GM10248 (cell line): ENCODE measurements at places on chromosomes 1 and 21.

DNA sequence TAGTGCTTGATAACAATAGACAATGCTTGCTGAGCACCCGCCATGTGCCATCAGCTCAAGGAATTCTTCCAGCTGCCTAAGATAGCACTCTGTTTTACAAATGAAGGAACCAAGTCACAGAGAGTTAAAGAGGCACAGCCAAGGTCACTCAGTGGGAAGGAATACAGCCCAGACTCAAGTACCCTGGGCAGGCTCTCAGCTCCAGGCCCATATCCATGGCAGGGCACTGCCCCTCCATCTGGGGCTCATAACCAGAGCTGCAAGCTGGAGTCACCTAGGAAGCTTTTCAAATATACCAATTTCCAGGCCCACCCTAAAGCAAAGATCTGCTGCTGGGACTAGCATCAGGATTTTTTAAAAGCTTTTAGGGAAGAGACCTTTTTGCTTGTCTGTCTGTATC is 1.6 kb downstream of the CLEC20A start:
- no peak for DNase-seq

- DNase-seq: no peak
These were observed 17.6 kb downstream of the OPTC start for GRCh38 chr1:203511513-203511912.

DNA sequence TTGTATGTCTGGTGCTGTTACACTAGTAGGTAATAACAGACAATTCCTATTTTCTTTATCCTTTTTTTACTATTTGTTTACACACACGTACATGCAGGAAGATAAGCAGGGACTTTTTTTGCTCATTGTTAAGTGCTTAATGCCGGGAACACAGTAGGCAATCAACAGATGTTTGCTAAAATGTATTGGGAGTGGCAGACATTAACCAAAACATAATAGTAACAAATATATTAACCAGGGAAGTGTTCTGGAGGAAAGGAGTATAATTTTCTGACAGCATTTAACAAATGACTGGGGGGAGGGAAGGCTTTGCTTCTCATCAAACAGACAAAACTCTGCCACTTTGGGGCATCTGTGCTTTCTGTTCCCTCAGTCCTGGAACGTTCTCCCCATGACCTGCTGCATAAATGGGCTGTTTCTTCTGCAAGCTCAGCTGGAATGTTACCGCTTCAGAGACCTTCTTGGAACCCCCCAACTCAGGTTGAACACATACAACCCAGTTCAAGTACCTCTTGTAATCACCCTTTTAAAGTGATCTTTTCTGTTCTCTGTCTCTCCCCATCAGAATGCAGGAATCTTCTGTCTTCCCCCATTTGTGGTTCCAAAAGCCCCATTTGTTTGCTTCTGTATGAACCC is 2.1 kb downstream of the CR1L start:
- no peak for DNase-seq

- no peak for DNase-seq
These were observed 20.1 kb downstream of the URB1 start for GRCh38 chr21:32372755-32373154.

GRCh38 chr1:100530880-100531487 is 7.0 kb upstream of the GPR88 start:
- peak; percentile 28 for DNase-seq

GRCh38 chr1:2596530-2597333 is 10.2 kb downstream of the PRXL2B start:
- DNase-seq: no peak

DNA sequence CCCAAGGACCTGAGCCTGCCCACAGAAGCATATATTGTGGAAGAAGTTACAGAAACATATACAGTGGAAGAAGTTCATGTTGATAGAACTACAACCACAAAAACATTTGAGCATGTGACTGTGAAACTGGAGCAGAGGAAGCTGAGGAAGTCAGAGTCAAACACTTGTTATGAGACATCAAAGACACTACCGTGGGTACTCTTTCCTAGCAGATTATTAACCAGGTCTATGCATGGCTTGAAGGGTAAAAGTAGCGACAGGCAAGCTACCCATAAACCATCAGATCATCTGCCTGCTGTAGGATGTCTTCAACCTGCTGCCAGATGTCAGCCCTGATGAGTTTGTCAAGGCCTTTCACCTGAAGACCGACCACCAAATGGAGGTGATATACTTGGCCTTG is 35.8 kb downstream of the IVNS1ABP start:
- DNase-seq: peak; percentile 40

GRCh38 chr1:215243345-215244054 is 161.0 kb downstream of the KCNK2 start:
- no peak for DNase-seq

DNA sequence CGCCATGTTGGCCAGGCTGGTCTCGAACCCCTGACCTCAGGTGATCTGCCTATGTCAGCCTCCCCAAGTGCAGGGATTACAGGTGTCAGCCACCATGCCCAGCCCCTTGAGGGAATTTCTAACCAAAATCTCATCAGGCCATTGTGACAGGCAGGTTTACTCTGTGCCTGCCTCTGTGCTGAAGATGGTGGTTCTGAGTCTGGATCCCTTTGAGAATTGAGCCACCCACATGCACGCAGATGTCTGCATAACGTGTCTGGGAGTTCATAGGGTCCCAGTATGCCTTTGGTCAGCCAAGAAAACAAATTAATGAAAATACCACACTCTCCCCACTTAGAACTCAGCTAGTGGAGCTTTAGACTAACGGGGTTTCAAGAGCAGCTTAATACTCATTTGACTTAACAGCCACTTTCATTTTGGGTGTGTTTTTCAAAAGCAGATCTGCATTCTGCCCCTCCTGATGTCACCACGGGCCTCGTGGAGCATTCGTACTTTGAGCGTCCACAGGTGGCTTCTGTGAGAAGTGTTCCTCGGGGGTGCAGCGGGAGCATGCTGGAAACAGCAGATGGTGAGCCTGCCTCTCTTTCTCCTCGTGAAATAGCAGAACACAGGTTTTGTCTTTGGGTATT is 45.3 kb downstream of the DIP2A start:
- DNase-seq: peak; percentile 59

DNA sequence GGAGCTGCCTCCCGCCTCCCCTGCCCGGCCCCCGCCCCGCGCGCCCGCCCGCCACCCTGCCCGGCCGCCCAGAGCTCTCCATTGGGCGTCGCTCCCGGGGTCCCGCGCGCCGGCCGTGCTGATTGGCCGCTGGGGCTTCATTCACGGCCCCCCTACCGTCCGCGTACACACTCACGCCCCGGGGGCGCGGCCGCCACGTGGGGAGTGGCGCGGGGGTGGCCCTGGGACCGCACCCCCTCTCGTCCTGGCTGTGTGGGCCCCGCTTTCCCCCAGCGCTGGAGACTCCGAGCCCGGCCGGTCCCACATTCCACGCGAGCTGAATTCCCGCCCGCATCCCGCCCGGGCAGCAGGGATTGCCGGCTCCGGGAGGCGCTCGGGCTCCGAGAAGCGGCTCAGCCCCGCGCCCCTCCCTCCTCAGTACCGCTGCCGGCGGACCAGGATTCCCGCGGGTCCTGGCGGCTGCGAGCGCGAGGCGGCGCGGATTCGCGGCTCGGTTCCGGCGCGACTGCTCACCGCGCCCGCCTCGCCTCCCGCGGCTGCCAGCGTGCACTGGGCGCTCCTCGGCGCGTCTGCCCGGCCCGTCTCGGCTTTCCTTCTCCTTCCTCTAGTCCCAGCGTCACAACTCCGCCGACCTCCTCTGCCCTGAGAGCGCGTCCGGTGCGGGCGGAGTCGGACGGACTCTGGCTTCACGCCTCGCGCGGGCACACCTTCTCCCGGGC is 450 bp upstream of the POU3F1 start:
- DNase-seq: peak; percentile 89

GRCh38 chr1:63569068-63569467 is 24.1 kb upstream of the PGM1 start:
- no peak for DNase-seq

DNA sequence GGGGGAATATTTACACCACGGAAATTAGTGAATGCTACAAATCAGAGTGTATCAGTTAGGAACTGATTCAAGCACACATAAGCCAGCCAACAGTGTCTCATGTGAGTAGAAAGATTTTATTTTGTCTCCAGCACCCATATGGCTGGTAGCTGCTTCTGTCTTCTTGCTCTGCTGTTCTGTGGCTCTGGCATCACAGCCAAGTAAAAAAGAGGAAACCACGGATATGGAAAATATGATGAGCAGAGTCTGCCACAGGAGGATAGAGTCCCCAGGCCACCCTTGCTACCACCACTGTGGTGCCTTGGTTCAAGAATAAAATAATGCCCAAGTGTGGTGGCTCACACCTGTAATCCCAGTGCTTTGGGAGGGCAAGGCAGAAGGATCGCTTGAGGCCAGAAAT is 53.6 kb upstream of the SPOCD1 start:
- no peak for DNase-seq

GRCh38 chr1:96688767-96689166 is 32.8 kb upstream of the PTBP2 start:
- no peak for DNase-seq

- no peak for DNase-seq
These were observed 64.3 kb upstream of the COL6A1 start for GRCh38 chr21:45917241-45917640.

GRCh38 chr1:228802386-228803220 is 67.3 kb downstream of the RHOU start:
- DNase-seq: no peak

DNA sequence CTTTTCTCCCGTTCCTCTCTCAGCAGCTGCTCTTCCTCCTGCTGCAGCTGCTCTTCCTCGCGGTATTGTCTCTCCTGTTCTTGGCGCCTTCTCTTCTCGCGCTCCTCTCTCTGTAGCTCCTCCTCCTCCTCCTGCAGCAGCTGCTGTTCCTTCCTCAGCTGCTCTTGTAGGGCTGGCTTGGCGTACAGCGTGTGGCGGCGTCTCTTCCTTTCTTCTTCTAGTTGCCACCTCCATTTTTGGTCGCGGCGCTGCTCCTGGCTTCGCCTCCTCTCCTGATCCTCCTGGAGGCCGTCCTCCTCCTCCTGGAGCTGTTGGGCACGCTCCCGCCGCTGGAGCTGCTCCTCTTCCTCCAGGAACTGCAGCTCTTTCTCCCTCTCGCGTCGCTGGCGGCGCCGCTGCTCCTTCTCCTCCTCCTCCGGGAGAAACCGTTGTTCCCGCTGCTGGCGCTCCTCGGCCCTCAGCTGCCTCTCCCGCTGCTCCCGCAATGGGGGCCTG is 4.8 kb downstream of the TCHH start:
- DNase-seq: no peak

DNA sequence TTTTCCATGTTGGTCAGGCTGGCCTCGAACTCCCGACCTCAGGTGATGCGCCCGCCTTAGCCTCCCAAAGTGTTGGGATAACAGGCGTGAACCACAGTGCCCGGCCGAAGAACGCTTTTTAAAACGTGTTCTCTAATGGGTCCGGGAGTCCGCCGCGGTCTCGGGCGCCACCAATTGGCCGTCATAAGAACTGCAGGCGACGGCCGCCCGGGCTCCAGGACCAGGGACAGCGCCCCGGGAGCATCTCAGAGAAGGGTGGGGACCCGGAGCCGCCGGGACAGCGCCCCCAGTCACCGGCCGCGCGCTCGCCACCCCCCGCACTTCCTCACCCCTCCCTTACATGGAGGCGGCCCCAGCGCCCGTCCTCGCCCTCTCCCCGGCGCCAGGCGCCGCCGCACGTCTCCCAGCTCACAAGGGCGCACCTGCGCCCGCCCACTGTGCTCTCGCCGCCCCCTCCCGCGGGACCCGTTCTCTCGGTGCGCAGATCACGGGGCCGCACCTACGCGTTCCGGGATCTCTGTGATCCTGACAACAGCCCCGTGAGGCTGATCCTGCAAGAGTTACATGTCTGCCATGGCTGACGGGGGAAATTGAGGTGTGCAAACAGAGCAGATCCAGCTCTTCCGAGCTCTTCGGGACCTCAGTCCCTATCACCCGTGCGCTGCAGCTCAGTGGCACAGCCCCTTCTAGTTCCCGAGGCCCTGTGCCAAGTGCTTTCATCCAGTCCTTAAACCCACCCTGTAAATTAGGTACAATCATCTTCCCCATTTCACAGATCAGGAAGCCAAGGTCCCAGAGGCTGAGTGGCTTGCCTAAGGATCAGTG is 9.8 kb downstream of the RAP1GAP start:
- DNase-seq: peak; percentile 96

DNA sequence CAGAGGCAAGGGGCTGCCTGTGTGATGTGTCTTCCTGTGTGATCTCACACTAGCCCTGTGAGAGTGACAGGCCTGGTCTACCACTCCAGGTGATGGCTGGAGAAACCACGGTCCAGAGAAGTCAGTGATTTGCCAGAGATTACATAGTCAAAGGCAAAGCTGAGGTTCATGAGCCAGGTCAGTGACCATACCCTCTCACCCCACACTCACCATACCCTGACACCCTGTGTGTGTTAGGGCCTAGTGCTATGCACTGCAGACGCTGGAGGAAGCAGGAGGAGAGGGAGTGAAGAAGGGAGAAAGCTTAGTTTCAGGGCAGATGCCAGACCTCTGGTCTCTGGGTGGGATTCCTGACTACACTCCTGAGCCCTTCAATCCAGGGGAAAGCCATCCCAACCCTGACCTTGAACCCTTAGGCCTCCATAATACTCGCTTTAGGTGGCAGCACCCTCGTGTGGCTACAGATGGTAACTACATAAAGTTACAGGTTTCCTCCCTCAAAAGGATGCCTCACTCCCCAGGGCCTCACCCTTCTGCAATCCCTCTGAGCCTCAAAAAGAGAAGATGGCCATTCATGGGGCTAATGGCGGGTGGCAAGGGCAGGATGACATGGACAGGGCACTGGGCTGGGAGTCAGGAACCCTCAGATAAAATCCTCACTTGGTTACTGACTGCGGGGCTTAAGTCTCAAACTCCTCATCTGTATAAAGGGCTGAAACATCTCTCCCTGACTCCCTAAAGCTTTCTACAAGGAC is 20.8 kb upstream of the SDC3 start:
- peak; percentile 68 for DNase-seq

- no peak for DNase-seq
These were observed 54.9 kb downstream of the TMEM53 start for GRCh38 chr1:44619261-44619900.

- DNase-seq: no peak
These were observed 3.3 kb downstream of the AKT3 start for GRCh38 chr1:243846761-243847160.

DNA sequence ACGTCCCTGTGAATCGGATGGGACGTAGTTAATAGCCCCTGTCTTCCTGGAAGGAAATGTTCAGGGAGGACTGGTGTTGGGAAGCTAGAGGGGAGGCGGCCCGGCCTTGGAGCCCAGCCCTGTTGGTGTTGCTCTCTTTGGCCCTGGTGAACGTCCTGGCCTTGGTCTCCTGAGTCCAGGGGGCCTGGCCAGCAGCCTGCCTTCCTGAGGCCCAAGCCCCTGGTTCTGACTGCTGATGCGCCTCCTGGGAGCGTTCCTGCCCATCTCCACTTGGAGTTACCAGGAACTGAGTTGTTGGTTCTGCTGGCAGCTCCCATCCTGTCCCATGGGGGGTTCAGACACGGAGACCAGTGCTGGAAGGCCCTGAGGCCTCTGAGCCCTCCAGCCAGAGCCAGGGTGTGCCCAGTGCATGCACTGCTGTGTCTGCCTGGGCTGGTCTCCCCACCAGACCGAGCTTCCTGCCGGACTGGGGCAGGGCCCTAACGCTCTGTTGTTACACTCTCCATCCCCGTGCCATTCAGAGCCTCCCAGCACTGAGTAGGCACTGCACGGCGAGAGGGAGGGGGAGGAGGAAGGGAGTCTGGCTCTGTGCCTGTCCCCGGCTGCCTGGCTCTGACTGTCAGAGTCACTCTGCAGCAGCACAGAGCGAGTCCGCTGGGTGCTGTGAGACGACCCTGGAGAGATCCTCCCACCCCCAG is 382.5 kb upstream of the VAMP3 start:
- DNase-seq: no peak
